Stimulated activated CD8-positive, alpha-beta memory T cell treated with anti-CD3 and anti-CD28 coated beads, Interleukin-4, amount 100 ng/mL, for 1 hour (primary cell): ENCODE measurements at places on chromosomes 13 and 19.

DNA sequence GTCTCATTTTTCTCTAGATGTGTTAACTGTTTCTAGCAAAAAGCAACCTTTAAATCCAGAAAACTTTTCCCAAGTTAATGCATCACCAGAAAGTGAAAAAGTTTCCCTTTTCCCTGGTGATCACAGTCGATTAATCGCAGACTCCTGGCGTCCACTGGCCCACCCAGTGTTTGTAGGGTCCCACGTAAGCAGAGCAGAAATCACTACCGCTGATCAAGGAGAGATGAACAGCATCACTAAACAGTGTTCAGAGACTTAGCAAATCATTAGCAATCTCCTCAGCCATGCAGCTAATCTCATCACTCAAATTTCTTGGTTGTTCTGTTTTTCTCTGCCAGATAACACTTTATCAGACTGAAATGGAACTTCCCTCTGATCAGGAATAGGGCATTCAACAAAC is 184.2 kb downstream of the EFNB2 start:
- no peak for DNase-seq

DNA sequence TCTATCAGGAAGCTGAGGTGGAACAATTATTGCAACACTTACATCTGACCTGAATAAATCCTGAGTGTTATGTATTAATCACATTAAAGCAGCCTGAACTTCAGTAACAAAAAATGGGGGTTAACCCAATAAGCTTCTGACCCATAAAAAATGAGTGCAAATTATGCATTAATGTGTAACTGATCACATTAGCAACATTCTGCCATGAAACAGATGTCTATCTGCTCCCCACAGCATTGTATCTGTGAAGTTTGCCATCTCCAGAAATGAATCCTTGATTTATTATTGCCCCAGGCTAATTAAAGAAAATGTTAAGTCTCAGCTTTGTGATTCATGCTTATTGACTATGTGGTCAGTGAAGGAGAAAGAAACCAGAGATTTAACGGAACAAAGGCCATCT is 304.9 kb downstream of the PCDH20 start:
- no peak for DNase-seq

DNA sequence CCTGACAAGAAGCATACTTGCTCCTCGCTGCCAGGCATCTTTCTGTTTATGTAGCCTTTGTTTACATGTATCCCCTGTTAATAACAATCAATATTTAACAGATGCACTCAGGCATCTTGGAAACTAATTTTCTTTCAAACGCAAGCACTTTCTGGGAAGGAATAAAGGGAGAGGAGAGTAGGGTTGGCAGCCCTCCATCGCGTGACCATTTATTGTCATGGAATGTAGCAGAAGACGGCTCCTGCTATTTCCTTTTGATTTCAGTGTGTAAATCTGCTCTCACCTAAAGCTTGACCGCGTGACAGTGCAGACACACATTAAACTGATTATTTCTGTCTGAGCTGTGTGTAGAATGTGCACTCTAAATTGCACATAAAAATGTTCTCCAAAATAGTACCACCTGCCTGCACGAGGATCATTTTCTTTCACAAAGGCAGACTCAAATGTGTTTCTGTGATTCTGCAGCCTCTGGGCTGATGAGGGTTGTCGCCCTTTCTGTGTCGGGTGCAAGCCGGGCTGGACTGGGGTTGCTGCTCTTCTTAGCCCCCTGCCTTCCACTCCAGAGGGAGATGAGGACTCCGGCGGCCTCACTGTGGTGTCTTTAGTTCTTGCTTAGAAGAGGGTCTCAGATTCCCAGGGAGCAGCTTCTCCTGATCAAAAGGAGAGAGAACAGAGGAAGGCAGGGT is 223.5 kb upstream of the MAB21L1 start:
- DNase-seq = no peak

DNA sequence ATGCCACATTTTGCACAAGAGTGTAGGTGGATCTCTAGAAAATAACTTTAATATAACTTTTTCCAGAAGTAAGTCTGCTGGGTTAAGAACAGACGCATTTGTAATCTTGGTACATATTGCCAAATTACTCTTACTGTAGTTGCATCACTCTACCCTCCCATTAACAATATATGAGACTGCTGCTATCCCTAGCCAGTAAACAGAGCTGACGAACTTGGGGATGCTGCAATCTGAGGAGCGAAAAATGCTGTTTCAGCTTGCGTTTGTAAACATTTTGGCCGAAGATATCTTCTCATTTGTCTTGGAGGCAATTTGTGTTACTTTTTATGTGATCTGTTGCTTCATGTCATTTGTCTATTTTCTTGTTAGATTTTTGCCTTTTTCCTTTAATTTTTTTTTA is 1482.8 kb downstream of the OLFM4 start:
- no peak for DNase-seq

DNA sequence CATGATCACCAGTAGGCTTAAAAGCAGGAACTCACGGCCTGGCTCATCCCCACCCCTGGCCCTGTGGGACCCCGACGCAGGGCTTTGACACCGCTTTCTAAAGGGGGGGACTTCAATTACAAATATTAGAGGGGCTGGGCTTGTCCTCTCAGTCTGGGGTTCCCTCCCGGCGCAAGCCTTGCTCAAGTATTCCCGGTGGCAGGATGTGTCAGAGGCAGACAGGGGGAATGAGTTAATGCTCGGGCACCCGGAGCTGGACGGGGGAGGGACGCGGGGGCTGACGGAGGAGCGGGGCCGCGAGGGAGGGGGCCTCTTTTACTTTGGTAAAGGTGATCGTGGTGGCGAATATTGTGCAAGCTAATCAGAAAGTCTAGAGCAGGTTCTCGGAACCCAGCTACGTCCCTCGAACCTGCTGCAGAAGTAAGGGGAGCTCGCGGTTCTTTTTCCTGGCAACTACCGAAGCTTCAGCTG is 1.1 kb downstream of the FGF14 start:
- DNase-seq = no peak

- DNase-seq = no peak
Measured at GRCh38 chr19:58154287-58154678, 3.7 kb upstream of the ZNF329 start.

DNA sequence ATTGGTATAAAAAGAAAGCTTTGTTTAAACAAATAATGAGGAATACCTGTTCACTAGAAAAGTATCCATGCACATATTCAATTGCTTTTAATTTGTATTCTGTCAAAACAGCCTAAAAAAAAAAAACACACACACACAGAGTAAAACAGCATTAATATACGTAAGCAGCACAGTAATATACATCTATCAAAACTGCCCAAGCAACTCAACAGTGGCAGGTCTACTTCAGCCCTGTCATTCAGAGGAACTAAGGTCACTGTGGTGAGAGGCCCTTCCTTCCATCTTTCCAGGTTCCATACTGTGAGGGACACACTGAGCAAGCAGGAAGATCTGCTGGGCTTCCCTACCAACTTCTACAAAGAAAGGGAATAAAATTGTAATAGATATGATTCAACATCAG is 3.8 kb downstream of the PROSER1 start:
- no peak for DNase-seq

DNA sequence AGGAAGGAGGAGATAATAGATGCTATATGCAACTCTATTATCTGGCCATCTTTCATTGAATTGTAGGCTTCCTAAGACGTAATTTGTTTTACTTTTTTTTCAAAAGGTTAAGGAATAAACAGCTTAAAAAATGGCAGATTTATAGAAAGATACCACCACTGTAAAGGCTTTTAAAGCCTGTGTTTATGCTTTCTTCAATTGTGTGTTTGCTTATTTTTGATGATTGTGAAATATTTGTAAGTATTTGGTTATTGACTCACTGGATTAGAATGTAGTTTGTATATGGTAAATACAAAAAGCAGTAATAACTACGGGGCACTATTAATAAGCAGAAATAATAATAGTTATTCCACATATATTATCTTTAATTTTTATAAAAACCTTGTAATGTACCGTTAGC is 437.9 kb downstream of the KLF5 start:
- no peak for DNase-seq

DNA sequence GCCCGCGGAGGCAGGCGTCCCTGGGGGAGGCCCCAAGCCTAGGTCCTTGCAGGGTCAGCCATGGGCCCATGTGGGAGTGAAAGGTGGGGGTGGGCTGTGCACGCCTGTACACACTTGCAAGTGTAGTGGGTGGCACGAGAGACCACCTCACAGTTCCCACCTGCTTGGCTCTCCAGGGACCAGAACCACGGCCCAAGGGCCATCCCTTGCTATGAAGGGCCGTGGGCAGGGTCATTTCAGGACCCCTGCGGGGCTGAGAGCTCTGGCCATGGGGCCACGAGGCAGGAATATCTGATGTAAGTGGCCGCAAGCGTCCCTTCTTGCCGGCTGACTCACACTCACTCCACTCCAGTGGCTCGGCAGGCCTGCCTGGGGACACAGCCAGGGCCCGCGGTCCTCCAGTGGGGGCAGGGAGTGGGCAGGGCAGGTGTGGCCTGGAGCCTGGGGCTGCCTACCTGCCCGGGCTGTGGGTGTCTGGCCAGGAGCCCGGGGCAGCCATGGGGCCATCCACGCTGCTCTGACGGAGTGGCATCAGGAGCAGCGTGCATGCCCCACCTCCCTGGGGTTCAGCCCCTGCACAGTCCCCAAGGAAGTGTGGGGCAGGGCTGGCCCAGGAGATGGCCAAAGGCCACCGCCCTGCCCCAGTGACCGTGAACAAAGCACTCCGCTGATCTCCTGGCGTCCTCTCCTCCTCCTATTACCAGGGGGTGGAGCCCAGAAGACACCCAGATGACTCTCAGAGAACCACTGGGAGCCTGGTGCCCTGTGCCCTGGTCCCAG is 8.6 kb upstream of the MKNK2 start:
- no peak for DNase-seq

DNA sequence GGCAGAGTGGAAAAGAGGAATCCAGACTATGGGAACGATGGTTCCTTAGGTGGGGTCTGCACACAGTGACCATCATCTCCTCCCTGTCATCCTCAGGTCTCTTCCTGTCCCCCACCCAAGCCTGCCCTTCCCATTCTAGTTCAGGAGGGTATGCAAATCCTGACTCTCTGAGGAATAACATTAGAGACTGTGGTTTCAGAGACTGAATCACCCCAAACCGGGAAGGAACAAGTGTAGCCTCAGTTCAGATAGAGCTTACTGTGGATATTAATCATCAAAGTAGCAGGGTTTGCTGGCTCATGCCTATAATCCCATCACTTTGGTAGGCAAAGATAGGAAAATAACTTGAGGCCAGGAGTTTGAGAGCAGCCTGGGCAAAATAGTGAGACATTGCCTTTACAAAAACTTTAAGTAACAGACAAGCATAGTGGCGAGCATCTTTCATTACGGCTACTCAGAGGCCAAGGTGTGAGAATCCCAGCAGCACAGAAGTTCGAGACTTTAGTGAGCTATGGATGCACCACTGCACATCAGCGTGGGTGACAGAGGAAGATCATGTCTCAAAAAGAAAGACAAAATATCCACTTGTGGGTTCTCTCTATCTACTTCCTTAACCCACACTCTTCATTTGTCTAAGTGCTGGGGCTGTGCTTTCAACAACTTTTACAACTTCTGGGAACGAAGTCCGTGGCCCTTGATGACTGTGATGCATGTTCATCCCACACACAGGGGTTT is 19.3 kb upstream of the LGALS13 start:
- no peak for DNase-seq

- no peak for DNase-seq
Measured at GRCh38 chr13:103866048-103866447, 799.8 kb upstream of the SLC10A2 start.

DNA sequence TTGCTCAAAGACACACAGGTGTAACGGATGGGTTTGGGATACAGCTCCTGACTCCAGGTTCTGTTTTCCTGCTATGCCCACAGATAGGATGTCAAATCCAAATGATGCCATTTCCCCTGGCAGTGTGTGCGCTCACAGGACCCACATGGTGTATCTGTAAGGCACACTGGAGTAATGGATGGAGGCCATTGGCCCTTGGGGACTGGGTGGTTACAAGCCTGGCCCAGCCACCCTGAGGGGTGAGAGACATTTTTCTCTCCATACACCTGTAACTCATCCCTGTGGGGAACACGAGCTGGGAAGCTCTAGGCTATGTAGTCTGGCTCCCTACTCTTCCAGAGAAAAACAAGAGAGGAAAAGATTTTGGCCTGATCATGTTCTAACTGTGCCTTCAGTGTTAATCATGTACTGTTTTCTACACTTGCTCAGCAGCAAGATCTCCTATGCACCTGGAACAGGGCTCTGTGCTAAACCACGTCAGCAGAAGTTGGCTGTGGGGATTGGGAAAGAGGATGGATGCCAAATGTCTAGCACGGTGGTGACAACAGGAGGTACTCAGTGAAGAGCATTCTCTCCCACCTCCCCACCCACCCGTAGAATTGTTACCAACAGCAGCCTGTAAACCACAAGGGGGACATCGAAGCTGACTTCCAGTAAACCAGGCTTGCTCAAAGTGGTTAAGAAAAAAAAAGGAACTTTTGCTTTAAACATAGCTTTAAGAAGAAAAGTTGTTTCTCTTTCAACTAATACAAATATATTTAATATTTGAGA is 237.0 kb downstream of the LACC1 start:
- DNase-seq = no peak

GRCh38 chr19:31598730-31599238 is 249.5 kb upstream of the TSHZ3 start:
- DNase-seq = no peak

- no peak for DNase-seq
Measured at GRCh38 chr19:55962186-55962585, 14.6 kb downstream of the NLRP8 start.
